ENCODE measurements at places on chromosomes 5 and 9. TPM values are rescaled to one million over a fixed set of nuclear protein-coding genes. Genes with fewer than 3 reads are reported as not detected.

Gene SOX30
- not detected for total RNA-seq

Gene PDLIM4
- total RNA-seq, result 43.8 TPM

Gene AK8
- 1.4 TPM for total RNA-seq

Gene CNOT6
- 8.7 TPM for total RNA-seq

Gene PCDHAC1
- not detected for total RNA-seq

Gene TXN
- total RNA-seq, result 207 TPM

Gene GRXCR2
- not detected for total RNA-seq

Gene FOXD4L5
- 0.37 TPM for total RNA-seq

Gene CCDC112
- 4.7 TPM for total RNA-seq

Gene IFNK
- total RNA-seq, result not detected

Gene FOXD4L3
- total RNA-seq, result 0.34 TPM

Gene IRX1
- total RNA-seq, result 0.12 TPM

Gene SOWAHA
- not detected for total RNA-seq

Gene NME5
- 2.6 TPM for total RNA-seq

Gene CRHBP
- total RNA-seq, result 0.69 TPM

Gene SPINK6
- total RNA-seq, result 1.1 TPM

Gene NR2F1
- 43.0 TPM for total RNA-seq

Gene DMRT3
- total RNA-seq, result not detected

Gene ISL1
- total RNA-seq, result not detected

Gene PCDHA9
- total RNA-seq, result 0.05 TPM

Gene CDC25C
- 0.83 TPM for total RNA-seq

Gene ALDH7A1
- 47.3 TPM for total RNA-seq

Gene PRELID2
- total RNA-seq, result 0.87 TPM

Gene MAML1
- 17.1 TPM for total RNA-seq

Gene FOXD4L6
- total RNA-seq, result not detected

Gene CMYA5
- 0.25 TPM for total RNA-seq

Gene F12
- total RNA-seq, result 0.49 TPM

Gene ENHO
- not detected for total RNA-seq

Gene TCF7
- 0.34 TPM for total RNA-seq

Gene TPPP
- total RNA-seq, result 0.06 TPM

Gene NCBP1
- total RNA-seq, result 20.8 TPM

Gene MRNIP
- 11.9 TPM for total RNA-seq

Gene TLX3
- not detected for total RNA-seq

Measured in cardiac ventricle fibroblast (primary cell).